ENCODE measurements at places on chromosomes 16 and 17. TPM values are rescaled to one million over a fixed set of nuclear protein-coding genes. Genes with fewer than 3 reads are reported as not detected.

Gene CACNG1
- total RNA-seq: not detected

Gene ZPBP2
- 0.37 TPM for total RNA-seq

Gene HASPIN
- 0.31 TPM for total RNA-seq

Gene SRL
- not detected for total RNA-seq

Gene HCRT
- not detected for total RNA-seq

Gene NPIPA8
- 63.0 TPM for total RNA-seq

Gene CCDC78
- 3.4 TPM for total RNA-seq

Gene ZNHIT3
- total RNA-seq: 43.0 TPM

Gene CA7
- not detected for total RNA-seq

Gene ITGAD
- total RNA-seq: not detected

Gene METRNL
- total RNA-seq: 24.0 TPM

- no peak for DNase-seq
Measured at GRCh38 chr16:14284930-14285512, 213.9 kb downstream of the MRTFB start.

DNA sequence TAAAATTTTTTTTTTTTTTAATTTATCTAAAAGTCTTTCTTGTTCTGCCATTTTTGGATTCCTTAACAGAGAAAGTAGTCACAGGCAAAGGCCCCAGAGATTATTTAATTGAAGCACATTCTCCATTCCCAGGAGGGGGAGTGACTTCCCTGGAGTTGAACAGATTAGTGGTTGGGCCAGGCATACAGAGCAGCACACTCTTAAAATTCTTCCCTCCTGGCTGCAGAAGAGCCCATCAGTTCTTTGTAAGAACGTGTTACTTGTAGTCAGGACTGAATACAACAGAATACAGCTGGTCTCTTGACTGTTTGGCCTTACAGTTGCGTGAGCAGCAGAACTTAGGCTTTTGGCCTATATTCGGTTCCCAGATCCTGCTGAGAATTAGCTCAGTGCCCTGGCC, 1.8 kb downstream of the ALKBH5 start:
- no peak for DNase-seq

DNA sequence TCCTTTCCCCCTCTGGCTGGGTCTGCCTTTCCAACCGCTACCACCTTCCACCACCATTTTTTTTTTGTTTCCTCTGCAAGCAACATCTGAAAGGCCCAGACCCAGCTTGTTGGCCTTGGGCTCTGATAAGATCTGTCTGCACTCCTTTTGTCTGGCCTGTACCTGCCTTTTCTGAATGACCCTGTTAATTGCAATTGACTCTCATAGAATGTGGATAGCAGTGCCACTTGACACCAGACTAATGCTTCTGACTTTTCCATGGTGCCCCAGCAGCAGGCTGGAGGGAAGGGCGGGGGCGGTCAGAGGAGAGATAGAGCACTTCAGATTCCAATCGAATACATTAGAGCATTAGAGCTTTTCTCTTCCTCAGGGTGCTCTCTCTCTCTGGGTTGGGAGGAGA, 538.9 kb downstream of the WWOX start:
- DNase-seq: no peak

DNA sequence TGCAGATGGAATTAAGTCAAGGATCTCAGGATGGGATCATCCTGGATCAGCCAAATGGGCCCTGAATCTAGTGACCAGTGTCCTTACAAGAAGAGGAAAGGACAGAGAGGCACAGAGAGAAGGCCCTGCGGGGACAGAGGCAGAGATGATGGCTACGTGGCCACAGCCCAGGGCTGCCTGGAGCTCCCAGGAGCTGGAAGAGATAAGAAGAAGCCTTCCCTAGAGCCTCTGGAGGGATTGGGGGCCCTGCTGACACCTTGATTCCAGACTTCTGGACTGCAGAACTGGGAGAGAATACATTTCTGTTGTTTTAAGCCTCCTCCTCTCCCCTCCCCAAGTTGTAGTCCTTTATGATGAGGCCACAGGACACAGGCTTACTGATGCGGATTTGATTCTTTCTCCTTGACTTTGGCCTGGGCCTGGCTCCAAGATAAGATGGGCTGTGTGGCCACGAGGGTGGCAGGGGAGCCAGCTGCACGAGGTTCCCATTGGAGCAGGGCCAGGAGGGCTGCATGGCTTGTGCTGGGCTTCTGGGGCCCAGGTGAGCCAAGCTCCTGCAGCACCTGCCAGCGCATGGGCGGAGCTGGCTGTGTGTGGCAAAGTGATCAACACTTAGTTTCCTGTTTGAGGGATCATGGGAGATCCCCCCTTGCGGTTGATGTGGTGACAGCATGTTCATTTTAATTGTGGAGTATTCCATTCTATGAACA, 146.1 kb downstream of the IRF8 start:
- no peak for DNase-seq

GRCh38 chr17:19371259-19372010, 6.9 kb upstream of the MAPK7 start:
- DNase-seq: no peak

GRCh38 chr16:65178151-65178550, 56.3 kb upstream of the CDH11 start:
- no peak for DNase-seq

- no peak for DNase-seq
Measured at GRCh38 chr17:17048106-17048505, 5.8 kb downstream of the MPRIP start.

GRCh38 chr16:17475104-17475503, 4.3 kb upstream of the XYLT1 start:
- no peak for DNase-seq

- DNase-seq: no peak
Measured at GRCh38 chr16:79050063-79050462, 550.5 kb downstream of the MAF start.

DNA sequence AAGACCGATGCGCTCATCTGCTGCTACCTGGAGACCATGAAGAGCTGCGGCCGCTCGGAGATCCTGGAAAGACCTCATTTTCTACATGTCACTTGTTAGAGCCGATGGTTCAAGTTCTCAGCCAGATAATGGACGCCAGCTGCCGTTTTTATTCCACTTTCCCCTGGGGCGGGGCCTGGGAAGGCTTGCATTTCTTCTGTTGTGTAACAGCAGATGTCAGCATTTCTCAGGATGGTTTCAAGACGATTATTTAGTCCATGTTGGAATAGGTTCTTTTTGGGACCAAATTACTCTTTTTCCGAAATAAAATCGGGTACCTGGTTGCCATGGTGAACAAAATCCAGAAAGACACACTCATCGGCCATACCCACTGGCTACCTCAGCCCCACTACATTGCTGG, 1418.3 kb downstream of the CDH11 start:
- no peak for DNase-seq

- DNase-seq: no peak
Measured at GRCh38 chr16:12846592-12846991, 42.9 kb upstream of the CPPED1 start.

DNA sequence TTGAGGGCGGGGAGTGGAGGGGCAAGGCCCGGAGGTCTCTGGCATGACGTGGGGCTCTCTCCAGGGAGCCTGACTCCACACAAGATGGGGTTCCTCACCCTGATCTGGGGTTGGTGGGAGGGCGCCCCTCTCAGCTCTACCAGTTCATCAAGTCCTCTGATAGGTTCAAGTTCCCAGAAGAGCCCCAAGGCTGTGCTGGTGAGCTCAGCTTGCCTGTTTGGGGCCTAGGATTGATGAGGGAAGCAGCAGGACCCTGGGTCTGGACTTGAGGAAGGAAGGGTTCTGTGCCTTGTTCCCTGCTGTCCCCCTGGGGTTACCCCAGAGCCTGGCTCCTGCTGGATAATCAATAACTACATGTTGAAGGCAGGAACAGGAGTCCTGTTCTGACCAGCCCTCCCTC, 3.5 kb downstream of the MGAT5B start:
- DNase-seq: no peak

DNA sequence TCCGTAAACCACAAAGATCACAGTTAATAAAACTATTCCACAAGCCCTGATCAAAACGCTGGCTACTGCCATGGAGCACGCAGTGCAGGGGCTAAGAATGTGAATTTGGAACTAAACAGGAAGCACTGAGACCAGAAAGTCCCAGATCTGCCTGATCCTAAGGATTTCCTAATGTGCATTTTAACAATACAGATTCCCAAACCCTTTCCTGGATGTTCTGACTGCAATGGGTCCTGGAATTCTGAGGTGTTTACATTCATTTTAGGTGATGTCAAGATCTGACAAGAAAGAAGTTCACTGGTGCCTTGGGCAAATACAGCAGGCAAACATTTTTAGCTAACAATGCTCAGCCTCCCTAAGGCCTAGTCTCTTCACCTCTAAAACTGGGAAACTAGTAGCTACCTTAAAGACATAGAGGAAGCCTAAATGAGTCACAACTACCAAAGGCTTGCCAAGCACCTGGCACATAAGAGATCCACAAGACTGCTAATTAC, 10.3 kb downstream of the NSMCE1 start:
- DNase-seq: no peak

DNA sequence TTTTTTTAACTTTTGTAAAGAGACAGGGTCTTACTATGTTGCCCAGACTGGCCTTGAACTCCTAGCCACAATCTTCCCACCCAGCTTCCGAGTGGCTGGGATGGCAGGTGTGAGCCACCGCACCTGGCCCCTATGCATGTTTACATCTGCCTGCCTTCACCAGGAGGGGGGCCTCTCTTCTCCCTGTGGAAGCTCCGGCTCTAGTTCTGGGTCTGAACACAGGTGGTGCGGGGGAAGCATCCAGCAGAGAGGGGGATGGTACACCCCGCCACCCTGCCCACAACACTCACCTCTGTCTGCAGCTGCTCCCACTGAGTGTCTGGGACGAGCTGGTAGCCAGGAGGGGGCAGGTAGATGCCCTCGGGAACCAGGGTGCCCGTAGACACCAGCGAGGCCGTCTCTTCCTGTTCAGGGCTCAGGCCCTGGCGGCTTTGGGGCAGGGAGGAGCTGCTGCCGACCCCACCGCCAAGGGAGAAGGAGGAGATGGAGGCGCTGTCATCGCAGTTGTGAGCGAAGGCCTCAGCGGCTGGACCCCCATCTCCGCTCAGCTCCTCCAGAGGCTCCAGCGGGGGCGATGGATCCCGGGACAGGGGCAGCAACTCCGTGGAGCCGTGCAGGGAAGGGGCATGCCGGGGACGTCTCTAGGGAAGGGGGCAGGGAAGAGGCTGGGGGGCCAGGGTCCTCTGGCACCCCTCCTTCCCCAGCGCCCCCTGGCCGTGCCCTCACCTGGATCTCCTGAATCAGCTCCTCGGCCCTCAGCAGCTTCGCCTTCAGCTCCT, 10.9 kb downstream of the RABEP2 start:
- DNase-seq: no peak

- DNase-seq: no peak
Measured at GRCh38 chr16:89522287-89522686, 14.1 kb downstream of the SPG7 start.

- no peak for DNase-seq
Measured at GRCh38 chr16:12612598-12613101, 191.0 kb downstream of the CPPED1 start.

DNA sequence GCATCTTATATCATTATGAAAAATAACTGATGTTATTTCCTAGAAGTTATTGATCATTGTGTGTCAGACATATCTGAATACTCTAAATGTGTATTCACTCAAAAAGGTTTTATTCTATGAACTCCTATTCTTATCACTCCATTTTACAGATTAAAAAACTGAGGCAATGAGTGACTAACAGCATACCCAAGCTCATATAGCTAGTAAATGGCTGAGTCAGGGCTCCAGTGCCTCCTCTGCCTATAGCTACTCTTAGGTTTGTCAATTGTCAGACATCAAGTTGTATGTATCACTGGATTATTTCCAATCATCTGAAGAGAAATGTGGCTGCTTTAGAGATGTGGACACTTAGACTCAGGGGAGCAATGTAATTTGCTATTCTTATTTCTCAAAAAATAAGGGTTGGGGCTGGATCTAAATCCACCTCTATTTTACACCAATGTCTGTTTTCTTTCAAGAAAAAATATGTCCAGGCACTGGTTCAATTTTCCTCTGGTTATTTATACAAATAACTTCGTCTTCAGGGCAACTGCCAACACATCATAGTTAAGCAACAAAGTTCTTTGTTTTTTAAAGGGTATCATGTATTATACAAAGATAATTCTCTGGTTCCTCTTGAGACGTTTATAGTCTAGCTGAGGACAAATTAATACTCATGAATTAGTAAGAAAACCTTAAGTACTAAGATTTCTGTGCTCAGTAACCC, 328.9 kb upstream of the MAF start:
- DNase-seq: no peak

DNA sequence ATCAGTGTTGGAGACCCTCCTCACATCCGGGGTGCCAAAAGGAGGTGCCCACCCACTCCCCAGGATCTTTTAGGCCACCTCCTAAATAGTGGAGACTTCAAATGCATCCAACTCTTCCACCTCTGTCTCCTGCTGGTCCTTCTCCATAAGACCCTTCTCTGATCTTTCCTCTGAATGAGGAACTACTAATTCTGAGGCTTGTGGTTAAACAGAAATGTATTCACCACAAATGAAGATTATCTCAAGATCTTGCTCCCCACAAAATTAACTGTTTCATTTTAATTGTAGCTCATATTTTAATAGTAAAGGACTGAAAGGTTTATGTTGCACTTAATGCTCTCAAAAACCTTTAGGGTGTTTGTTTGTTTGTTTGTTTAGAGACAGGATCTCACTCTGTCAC, 34.1 kb downstream of the TLE7 start:
- no peak for DNase-seq

- no peak for DNase-seq
Measured at GRCh38 chr17:78105101-78105500, 23.5 kb downstream of the TMC6 start.

DNA sequence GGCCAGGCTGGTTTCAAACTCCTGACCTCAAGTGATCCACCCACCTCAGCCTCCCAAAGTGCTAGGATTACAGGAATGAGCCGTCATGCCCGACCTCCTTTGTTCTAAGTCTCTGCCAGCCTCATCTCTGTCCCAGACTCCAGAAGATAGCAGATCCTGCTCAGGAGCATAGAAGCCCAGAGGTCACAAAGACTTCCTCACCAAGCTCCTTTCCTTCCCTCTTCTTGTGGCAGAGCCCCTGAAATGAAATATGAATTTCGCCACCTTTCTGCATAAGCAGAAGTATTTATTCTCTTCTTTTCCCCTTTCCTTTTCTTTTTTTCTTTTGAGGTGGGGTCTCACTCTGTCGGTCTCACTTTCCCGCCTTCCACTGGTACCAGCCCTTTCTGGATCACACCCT, 11.5 kb upstream of the PIPOX start:
- DNase-seq: no peak

GRCh38 chr17:44655983-44656710, at the start of gene MEIOC:
Gene MEIOC, plus strand, starts transcription at chr17:44656468. Its CDS starts 146 bp downstream, at chr17:44656614.
- DNase-seq: no peak

DNA sequence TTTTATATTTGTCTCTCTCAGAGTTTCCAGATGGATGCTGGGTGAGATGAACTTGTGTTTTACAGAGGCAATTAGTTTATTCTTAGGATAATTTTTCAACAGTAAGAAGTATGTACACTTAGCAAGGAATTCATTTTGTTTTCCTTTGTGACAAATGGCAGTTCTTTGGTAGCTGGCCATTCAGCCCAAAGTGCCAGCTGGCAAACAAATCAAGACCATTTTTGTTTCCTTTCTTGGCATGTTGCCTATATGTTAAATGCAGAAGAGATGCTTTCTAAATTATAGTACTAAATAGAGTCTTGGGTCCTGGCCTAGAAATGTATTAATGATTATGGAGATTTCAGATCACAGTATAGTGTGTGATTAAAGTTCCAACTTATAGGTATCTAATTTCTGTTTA, 337.1 kb downstream of the CNTNAP4 start:
- DNase-seq: no peak

GRCh38 chr17:28963055-28963611, 11.8 kb upstream of the PHF12 start:
- DNase-seq: no peak
